Mesenchymal stem cell (in vitro differentiated cells and primary cell): ENCODE measurements at places on chromosomes 12 and 14.

GRCh38 chr12:12228402-12228801, 38.4 kb downstream of the LRP6 start:
- DNase-seq: no peak
- no peak overlapping the region for H3K27ac ChIP-seq
- H3K36me3 ChIP-seq: no peaks in the 10 kb centered on the region
- no peak overlapping the region for H3K4me3 ChIP-seq

GRCh38 chr12:13606290-13606689, 375.1 kb downstream of the GRIN2B start:
- H3K27me3 ChIP-seq: peaks cover 3% of the 10 kb centered on the region
- H3K27ac ChIP-seq: no peak overlapping the region

DNA sequence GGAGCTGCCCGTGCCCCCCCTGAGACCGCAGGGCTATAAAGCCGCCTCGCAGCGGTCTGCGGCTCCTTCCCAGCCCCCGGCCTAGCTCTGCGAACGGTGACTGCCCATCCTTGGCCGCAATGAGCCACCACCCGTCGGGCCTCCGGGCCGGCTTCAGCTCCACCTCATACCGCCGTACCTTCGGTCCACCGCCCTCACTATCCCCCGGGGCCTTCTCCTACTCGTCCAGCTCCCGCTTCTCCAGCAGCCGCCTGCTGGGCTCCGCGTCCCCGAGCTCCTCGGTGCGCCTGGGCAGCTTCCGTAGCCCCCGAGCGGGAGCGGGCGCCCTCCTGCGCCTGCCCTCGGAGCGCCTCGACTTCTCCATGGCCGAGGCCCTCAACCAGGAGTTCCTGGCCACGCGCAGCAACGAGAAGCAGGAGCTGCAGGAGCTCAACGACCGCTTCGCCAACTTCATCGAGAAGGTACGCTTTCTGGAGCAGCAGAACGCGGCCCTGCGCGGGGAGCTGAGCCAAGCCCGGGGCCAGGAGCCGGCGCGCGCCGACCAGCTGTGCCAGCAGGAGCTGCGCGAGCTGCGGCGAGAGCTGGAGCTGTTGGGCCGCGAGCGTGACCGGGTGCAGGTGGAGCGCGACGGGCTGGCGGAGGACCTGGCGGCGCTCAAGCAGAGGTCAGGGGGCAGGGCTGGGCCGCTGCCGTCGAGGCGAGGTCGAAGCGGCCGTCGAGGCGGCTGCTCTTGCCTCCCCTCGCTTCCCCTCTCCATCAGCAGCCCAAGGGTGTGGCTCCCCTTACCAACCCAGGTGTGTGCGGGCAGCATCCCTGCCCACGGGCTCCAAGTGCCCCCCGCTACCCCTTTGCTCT, at the start of gene PRPH:
PRPH (plus strand) TSS at position 66 of the 855 bp plus-strand sequence; CDS start at position 120, 54 bp downstream.
- peaks cover 20% of the 10 kb centered on the region for H3K4me1 ChIP-seq
- no peak for DNase-seq
- H3K27me3 ChIP-seq: peaks cover 57% of the 10 kb centered on the region

- H3K27ac ChIP-seq: no peak overlapping the region
- H3K27me3 ChIP-seq: no peaks in the 10 kb centered on the region
- H3K36me3 ChIP-seq: no peaks in the 10 kb centered on the region
- DNase-seq: no peak
Observed at GRCh38 chr12:25771041-25771440, 187.4 kb upstream of the RASSF8 start.

DNA sequence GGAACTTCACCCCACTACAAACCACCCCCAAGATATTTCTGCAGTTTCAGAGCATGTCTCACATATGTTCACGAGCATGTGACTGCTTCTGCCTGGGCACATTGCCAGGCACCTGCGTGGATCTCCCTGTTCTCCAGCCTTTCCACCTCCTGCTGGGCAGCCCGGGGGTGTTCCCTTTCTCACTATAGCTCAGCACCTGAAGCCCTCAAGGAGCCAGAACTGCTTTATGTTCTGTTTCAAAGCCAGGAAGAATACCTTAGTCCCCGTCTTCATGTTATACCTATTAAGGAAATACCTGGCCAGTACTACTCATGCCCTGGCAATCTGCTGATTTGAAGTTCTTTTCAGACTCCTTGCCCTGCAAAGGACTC, 4.2 kb upstream of the FGF6 start:
- H3K36me3 ChIP-seq: peaks cover 6% of the 10 kb centered on the region
- peaks cover 9% of the 10 kb centered on the region for H3K4me1 ChIP-seq
- H3K27ac ChIP-seq: no peak overlapping the region
- no peak overlapping the region for H3K4me3 ChIP-seq

DNA sequence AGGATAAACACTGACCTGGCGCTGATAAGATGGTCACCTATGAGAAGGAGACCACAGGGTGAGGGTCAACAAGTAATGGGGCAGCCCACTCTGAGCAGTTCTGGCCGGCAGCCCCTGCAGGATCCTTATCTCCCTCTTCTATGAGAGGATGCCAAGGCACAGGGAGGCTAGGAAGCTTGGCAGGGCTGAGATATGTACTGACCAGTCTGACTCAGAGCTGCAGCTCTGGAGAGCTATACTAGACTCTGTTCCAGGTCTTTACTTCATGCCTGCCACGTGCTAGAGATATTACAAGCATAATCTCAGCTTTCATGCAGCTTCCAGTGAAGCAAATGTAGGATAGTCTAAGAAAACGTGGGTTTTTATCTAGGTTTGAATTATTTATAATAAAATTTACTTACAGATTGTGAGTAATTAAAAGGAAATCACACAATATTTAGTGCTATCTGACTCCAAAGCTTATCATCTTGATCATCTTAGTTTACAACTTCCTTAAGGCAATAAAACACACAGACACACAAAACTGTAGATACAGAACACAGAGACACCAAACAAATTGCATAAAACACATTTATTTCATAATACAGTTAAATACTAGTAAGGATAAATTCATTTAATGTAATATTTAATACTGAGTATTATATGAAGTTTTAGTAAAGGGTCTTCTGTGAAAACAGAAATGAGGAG, 32.3 kb downstream of the GIT2 start:
- no peak overlapping the region for H3K27ac ChIP-seq
- H3K27me3 ChIP-seq: no peaks in the 10 kb centered on the region
- no peak overlapping the region for H3K4me3 ChIP-seq
- H3K4me1 ChIP-seq: peaks cover 6% of the 10 kb centered on the region

DNA sequence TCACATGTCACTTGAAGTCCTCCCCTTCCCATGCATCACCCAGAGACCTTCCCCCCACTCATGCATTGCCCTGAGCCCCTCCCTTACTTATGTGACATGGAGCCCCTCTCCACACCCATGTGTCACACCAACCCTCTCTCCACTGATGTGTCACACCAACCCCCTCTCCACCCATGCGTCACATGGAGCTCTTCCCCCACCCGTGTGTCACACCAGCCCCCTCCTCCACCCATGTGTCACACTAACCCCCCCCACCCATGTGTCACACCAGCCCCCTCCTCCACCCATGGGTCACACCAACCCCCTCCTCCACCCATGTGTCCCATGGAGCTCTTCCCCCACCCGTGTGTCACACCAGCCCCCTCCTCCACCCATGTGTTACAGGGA, 30.4 kb downstream of the RTL1 start:
- peaks cover 21% of the 10 kb centered on the region for H3K36me3 ChIP-seq
- H3K27me3 ChIP-seq: no peaks in the 10 kb centered on the region
- H3K4me3 ChIP-seq: no peak overlapping the region
- no peak for DNase-seq

DNA sequence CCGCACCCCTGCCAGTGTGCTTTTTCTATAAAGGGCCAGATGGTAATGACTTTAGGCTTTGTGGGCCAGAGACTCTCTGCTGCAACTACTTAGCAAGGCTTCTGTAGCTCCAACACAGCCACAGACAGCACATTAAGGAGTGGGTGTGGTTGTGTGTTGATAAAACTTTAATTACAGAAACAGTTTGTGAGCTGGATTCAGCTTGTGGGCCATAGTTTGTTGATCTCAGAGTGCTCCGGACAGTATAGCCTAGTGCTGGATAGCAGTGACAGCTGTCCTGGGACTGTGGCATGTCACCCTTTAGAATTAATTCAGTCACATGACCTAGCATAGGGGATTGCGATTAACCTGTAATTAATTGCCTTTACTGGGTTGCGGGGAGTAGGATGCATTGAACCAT, 109.7 kb downstream of the ZNF664 start:
- H3K36me3 ChIP-seq: no peaks in the 10 kb centered on the region
- no peak for DNase-seq
- no peaks in the 10 kb centered on the region for H3K4me1 ChIP-seq
- no peak overlapping the region for H3K27ac ChIP-seq
